Muscle of leg (tissue), 16 donors: ENCODE measurements at places on chromosomes 6 and 20. TPM values are rescaled to one million over a fixed set of nuclear protein-coding genes. Genes with fewer than 3 reads are reported as not detected.

- no peaks in the 10 kb centered on the region for H3K36me3 ChIP-seq
- no peak for DNase-seq
- no peaks in the 10 kb centered on the region for H3K4me1 ChIP-seq
- H3K27ac ChIP-seq, result no peak overlapping the region
- H3K27me3 ChIP-seq, result no peaks in the 10 kb centered on the region
- H3K4me3 ChIP-seq, result no peak overlapping the region
Observed at GRCh38 chr6:125904871-125905270, 51.7 kb upstream of the HINT3 start.

DNA sequence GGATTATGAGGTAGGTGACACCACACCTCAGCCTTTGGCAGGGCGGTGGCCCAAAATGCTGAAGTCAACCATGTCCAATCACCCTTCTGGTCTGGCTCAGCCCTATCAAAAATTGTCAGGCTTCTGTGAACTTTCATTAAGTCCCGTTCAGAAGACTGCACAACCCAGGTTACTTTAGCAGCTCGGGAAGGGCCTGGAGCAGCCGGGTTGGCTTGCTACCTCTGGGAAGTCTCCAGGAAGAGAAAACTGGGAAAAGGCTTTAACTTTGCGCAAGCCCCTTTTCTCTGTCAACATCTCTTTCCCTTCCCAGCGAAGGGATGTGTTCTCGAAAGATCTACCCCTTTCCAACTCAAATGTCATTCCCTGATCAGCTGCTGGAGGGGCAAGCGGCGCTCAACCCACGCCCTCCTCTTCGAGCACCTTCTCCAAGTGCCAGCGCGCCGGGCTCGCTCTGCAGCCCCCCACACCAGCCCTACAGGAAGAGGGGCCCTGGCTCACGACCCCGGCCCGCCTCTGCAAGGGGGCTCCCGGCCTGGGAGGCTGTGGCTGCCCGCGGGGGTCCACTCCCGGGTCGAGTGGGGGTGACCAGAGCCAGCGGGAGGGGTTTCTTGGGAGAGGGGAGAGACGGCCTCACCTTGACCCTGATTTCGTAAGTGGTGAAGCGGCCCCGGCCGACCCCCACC is 573 bp downstream of the SNX3 start:
- peak overlapping the region; percentile 99 for H3K27ac ChIP-seq
- H3K4me1 ChIP-seq, result peaks cover 9% of the 10 kb centered on the region
- H3K4me3 ChIP-seq, result peak overlapping the region; percentile 99
- DNase-seq, result peak; percentile 87
- no peaks in the 10 kb centered on the region for H3K27me3 ChIP-seq
- H3K36me3 ChIP-seq, result peaks cover 4% of the 10 kb centered on the region

DNA sequence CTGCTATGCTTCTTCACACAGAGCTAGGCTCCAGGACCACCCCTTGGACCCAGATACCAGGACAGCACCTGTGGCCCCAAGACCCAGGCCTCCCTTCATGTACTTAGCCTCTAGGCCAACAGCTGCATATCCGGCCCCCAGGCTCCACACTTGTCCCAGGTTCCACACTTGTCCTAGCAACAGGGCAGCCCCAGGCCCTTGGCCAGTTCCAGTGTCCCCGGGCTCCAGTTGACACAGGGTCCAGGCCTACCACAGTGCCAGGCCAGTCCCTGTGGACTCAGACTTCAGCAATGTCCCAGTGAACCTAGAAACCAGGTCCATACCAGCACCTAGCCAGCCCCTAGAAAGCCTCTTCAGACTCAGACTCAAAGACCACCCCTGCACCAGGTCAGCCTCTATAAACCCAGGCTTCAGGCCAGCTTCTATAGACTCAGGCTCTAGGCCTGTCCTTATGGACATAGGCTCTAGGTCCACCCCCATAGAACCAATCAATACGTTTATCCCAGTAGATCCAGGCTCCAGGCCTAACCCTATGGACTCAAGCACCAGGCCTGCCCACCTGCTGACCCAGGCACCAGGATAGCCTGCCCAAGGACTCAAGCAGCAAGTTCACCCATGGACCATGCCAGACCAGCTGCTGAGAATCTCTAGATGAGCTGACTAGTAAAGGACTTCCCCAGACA is 46.3 kb downstream of the RCAN2 start:
- H3K36me3 ChIP-seq, result no peaks in the 10 kb centered on the region
- no peaks in the 10 kb centered on the region for H3K27me3 ChIP-seq
- no peak overlapping the region for H3K27ac ChIP-seq
- H3K4me1 ChIP-seq, result no peaks in the 10 kb centered on the region

GRCh38 chr20:62049342-62050165 is 16.1 kb downstream of the TAF4 start:
- DNase-seq, result no peak
- H3K27ac ChIP-seq, result no peak overlapping the region
- H3K36me3 ChIP-seq, result no peaks in the 10 kb centered on the region
- H3K27me3 ChIP-seq, result no peaks in the 10 kb centered on the region

GRCh38 chr6:97669191-97670031 is 386.4 kb upstream of the MMS22L start:
- H3K4me3 ChIP-seq, result peak overlapping the region; percentile 9
- peak; percentile 24 for DNase-seq
- no peak overlapping the region for H3K27ac ChIP-seq
- peaks cover 4% of the 10 kb centered on the region for H3K4me1 ChIP-seq
- H3K36me3 ChIP-seq, result no peaks in the 10 kb centered on the region
- no peaks in the 10 kb centered on the region for H3K27me3 ChIP-seq

- no peak for DNase-seq
- no peak overlapping the region for H3K27ac ChIP-seq
- no peaks in the 10 kb centered on the region for H3K4me1 ChIP-seq
- no peaks in the 10 kb centered on the region for H3K36me3 ChIP-seq
- no peak overlapping the region for H3K4me3 ChIP-seq
Observed at GRCh38 chr6:137660296-137660731, 166.1 kb upstream of the OLIG3 start.

- no peaks in the 10 kb centered on the region for H3K36me3 ChIP-seq
- peaks cover 6% of the 10 kb centered on the region for H3K27me3 ChIP-seq
- no peak overlapping the region for H3K27ac ChIP-seq
- H3K4me1 ChIP-seq, result no peaks in the 10 kb centered on the region
Observed at GRCh38 chr6:424741-425417, 33.3 kb downstream of the IRF4 start.

DNA sequence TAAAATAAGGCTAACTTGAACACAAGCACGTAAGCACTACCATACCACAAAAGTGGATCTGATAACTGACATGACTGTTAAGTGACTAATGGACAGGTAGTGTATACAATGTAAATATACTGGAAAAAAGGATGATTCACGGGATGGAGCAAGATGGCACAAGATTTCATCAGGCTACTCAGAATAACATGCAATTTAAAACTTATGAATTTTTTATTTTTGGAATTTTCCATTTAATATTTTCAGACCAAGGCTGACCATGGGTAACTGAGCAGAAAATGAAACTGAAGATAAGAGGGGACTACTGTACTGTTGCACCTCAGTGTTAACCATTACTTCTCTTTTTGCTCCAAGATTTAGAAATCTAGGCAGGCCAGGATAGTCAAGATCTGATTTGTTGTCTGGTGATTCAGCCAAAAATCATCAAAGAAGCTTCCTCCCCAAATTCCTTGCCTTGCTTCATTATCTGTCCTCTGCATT is 45.4 kb downstream of the TPBG start:
- H3K4me1 ChIP-seq, result no peaks in the 10 kb centered on the region
- H3K4me3 ChIP-seq, result no peak overlapping the region
- H3K27ac ChIP-seq, result no peak overlapping the region
- H3K27me3 ChIP-seq, result no peaks in the 10 kb centered on the region
- no peak for DNase-seq

- no peaks in the 10 kb centered on the region for H3K27me3 ChIP-seq
- no peaks in the 10 kb centered on the region for H3K4me1 ChIP-seq
- H3K36me3 ChIP-seq, result no peaks in the 10 kb centered on the region
- H3K4me3 ChIP-seq, result no peak overlapping the region
- peak; percentile 23 for DNase-seq
Observed at GRCh38 chr6:165543781-165544180, 119.3 kb downstream of the PDE10A start.

GRCh38 chr20:63974402-63975200 is 4.8 kb downstream of the SAMD10 start:
- H3K4me1 ChIP-seq, result peaks cover 30% of the 10 kb centered on the region
- peaks cover 2% of the 10 kb centered on the region for H3K36me3 ChIP-seq
- no peak overlapping the region for H3K4me3 ChIP-seq
- no peaks in the 10 kb centered on the region for H3K27me3 ChIP-seq
- H3K27ac ChIP-seq, result no peak overlapping the region
- peak; percentile 30 for DNase-seq

- no peak overlapping the region for H3K27ac ChIP-seq
- no peaks in the 10 kb centered on the region for H3K27me3 ChIP-seq
- H3K4me3 ChIP-seq, result no peak overlapping the region
- H3K4me1 ChIP-seq, result no peaks in the 10 kb centered on the region
Observed at GRCh38 chr6:138086573-138087196, 20.5 kb downstream of the PERP start.

- no peaks in the 10 kb centered on the region for H3K36me3 ChIP-seq
- H3K4me1 ChIP-seq, result peaks cover 3% of the 10 kb centered on the region
- H3K27me3 ChIP-seq, result no peaks in the 10 kb centered on the region
- DNase-seq, result no peak
Observed at GRCh38 chr6:7973584-7973983, 63.0 kb upstream of the TXNDC5 start.

TRIM10 gene
- polyA plus RNA-seq, result 0.21 TPM

KIF6 gene
- 1.4 TPM for polyA plus RNA-seq
